ENCODE measurements at places on chromosomes 6 and 20. TPM values are rescaled to one million over a fixed set of nuclear protein-coding genes. Genes with fewer than 3 reads are reported as not detected.

DNA sequence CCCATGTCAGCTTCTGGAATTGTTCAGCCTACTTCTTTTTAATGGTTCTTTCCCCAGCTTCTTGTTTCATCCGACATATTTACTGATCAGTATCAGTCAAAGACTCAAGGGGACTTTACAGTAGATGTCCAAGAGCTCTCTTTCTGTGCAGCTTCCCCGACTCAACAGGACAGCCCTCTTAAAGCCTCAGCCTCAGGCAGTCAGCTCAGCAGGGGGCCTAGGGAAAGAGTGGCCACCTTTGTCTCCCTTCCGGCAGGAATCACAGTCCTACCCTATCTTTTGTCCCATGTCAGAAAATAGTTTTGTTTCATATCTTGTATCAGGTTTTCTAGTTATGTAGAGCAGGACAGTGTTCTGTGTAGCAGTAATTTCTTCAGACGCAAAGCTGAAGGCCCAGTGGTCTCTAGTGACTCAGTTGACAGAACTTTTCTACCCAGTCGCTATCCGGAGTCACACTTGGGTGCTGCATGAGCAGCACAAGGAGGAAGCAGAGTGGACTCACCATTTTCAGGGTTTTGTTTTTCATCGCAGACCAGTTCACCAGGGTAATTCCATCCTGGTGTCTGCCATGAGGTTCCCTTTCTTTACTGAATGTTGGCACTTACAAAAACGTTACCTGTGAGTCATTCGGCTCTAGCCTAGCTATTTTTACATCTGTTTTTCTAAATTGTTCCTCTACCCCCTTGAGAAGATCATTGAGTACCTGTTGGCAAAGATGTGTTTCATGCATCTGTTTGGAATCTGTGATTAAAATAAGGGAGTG is 47.7 kb downstream of the SPATA2 start:
- H3K4me3 ChIP-seq: no peak overlapping the region
- no peaks in the 10 kb centered on the region for H3K36me3 ChIP-seq
- no peak for DNase-seq
- H3K27me3 ChIP-seq: no peaks in the 10 kb centered on the region
- H3K4me1 ChIP-seq: no peaks in the 10 kb centered on the region

GRCh38 chr20:25047766-25048165 is 10.2 kb downstream of the ACSS1 start:
- no peaks in the 10 kb centered on the region for H3K36me3 ChIP-seq
- no peak overlapping the region for H3K4me3 ChIP-seq
- H3K27ac ChIP-seq: no peak overlapping the region
- DNase-seq: no peak

MYCT1 gene
- total RNA-seq: 25.8 TPM

ARHGAP40 gene
- total RNA-seq: 1.2 TPM

DNA sequence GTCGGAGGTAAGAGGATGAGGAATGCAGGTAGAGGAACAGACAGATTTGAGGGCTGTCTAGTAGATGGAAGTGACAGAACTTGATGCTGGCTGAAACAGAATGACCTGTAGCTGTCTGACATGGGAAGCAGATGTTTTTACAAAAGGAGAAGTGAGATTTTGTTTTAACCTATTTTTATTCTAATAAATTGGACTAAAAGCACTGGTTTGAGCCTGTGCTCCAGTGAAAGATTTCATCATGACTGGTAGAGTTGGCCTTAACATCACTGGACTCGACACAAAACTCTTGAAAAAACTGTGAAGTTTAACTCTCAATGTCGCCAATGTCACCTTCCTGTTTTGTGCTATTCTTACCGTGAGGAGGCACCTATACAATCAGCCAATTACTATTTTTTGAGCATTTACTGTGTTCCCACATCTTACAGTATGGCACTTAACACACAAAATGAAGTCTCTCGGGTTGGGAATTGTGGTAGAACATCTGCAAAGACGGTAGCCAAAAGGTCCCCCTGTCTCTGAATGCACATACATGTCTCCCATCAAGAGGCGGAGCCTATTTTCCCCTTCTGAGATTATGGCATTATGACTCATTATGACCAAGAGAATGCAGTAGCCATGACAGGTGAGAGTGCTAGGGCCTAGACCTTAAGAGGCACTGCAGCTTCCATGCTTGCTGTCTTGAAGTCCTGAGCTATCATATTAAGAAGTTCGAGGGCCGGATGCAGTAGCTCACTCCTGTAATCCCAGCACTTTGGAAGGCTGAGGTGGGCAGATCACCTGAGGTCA is 93.2 kb downstream of the FOXF2 start:
- DNase-seq: no peak
- no peak overlapping the region for H3K27ac ChIP-seq
- H3K36me3 ChIP-seq: no peaks in the 10 kb centered on the region
- no peaks in the 10 kb centered on the region for H3K4me1 ChIP-seq

DNA sequence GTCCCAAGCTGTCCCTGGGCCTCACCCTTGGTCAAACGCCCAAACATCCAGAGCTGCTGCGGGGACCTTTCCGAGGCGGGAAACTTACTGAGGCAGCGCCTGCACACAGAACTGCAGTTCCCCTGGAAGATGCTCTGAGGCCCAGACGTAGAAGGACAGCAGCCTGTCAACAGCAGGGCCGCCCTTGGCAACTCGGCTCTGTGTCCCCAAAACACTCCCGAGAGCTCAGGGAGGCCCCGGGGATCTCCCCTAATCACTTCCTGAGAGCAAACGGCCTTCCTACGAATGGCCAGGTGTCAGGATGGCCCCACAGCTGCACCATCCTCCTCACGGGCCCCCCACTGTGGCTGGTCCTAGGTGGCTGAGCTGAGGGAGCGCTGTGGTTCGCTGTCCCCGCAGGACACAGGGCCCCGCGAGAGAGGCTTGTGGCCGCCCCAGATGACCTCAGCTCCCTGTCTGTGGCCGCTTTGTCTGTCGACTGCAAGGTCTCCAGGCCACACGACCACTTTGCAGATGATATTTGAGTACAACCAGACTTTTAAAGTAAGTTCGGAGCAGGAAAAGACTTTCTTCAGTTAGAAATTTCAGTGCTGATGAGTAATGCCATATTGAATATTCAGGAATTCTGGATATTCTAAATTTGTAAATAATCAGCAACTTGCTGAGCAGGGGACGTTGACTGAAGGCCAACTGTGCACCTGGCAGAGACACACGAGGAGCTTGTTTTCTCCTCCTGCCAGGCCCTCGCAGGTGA is 46.0 kb downstream of the DLL1 start:
- H3K36me3 ChIP-seq: no peaks in the 10 kb centered on the region
- no peak for DNase-seq

GRCh38 chr6:162063666-162064065 is 663.9 kb downstream of the PRKN start:
- no peak for DNase-seq
- no peaks in the 10 kb centered on the region for H3K36me3 ChIP-seq
- no peaks in the 10 kb centered on the region for H3K27me3 ChIP-seq
- H3K4me3 ChIP-seq: no peak overlapping the region
- H3K27ac ChIP-seq: no peak overlapping the region

DNA sequence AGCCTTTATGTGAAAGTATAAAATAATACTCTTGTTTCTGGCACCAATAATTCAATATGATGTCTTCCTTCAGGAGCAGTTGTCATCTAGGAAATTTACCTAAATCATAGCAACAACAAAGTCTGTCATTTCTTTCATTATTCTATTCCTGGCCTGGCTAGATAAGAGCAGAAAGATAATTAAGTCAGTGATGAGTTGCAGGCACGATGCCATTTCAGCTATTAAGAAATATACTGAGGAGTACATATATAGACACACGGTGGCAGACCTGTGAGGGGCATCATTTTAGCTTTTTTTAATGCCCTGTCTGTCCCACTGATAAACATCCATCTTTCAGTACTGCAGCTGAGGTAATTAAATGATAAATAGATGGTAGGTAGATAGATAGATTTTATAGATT is 756.1 kb upstream of the EPHA7 start:
- H3K4me3 ChIP-seq: no peak overlapping the region
- H3K27me3 ChIP-seq: no peaks in the 10 kb centered on the region
- H3K36me3 ChIP-seq: no peaks in the 10 kb centered on the region
- no peak overlapping the region for H3K27ac ChIP-seq
- DNase-seq: no peak

SOX18 gene
- 16.7 TPM for total RNA-seq

DNA sequence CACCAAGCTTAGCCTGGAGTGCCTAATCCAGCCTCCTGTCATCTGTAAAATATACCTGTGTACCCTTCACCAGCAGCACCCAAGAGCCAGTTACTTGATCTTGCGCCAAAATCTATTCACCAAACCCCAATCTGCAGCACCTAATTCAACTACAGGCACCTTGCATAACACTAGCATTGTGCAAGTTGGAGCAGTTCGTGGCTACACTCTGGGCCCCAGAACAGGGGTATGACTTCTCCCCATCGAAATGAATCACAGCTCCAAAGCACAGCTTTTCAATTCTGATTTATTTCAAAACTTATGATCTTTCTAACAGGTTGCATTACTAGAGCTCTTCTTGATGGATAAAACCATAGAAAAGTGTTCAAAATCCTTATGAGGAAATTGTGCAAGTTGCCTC is 100.4 kb upstream of the TCF21 start:
- H3K4me1 ChIP-seq: no peaks in the 10 kb centered on the region
- no peak overlapping the region for H3K4me3 ChIP-seq

GRCh38 chr6:11656491-11656890 is 118.9 kb downstream of the TMEM170B start:
- H3K36me3 ChIP-seq: no peaks in the 10 kb centered on the region
- no peak overlapping the region for H3K4me3 ChIP-seq
- no peaks in the 10 kb centered on the region for H3K27me3 ChIP-seq
- no peak overlapping the region for H3K27ac ChIP-seq
- H3K4me1 ChIP-seq: no peaks in the 10 kb centered on the region

DNA sequence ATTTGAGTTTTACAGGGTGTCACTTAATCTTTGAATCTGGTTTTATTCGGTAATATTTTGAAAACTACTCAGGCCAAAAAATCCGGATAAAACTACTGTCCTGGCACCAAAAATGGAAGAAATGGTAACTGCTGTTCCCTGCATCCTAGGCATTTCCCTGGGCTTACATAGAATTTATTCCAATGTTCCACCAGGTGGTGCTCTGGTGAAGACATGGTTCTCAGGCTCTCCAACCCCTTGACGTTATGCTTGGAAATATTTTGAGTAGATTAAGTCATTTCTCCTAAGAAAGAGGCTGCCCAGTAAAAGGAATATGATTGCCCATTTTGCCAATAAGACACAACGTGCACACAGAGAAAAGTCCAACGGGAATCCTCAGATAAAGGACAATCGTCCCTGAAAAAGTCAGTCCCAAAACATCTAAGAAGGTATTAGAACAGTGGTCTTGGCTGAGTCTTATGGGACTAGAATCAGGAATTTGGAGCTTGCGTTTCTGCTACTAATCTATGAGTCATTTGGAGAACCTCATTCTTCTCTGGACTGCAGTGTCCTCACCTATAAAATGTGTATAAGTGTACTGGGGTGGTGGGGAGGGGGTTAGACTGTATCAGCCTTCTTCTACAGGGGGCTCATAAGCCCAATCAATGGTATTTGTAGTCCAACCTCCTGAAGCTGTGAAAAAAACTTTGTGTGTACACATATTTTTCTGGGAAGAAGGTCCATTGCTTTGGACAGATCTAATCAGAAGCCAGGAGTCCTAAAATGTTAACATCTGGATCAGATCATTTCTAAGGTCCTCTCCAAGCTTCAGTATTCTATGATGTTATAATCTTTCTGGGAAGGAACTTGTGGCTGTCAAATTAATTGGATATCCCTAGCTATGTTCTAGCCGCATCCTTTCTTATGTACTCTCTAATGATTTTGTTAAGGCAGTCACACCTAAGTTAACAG is 131.0 kb upstream of the BMP2 start:
- H3K4me3 ChIP-seq: no peak overlapping the region
- no peaks in the 10 kb centered on the region for H3K36me3 ChIP-seq
- DNase-seq: peak; percentile 17
- H3K4me1 ChIP-seq: no peaks in the 10 kb centered on the region
- H3K27ac ChIP-seq: no peak overlapping the region

- H3K27me3 ChIP-seq: no peaks in the 10 kb centered on the region
- no peak overlapping the region for H3K27ac ChIP-seq
- no peak for DNase-seq
- H3K4me1 ChIP-seq: no peaks in the 10 kb centered on the region
- H3K4me3 ChIP-seq: no peak overlapping the region
- H3K36me3 ChIP-seq: no peaks in the 10 kb centered on the region
Observed at GRCh38 chr6:120965814-120966213, 368.5 kb downstream of the TBC1D32 start.

KHDRBS2 gene
- total RNA-seq: not detected

DNA sequence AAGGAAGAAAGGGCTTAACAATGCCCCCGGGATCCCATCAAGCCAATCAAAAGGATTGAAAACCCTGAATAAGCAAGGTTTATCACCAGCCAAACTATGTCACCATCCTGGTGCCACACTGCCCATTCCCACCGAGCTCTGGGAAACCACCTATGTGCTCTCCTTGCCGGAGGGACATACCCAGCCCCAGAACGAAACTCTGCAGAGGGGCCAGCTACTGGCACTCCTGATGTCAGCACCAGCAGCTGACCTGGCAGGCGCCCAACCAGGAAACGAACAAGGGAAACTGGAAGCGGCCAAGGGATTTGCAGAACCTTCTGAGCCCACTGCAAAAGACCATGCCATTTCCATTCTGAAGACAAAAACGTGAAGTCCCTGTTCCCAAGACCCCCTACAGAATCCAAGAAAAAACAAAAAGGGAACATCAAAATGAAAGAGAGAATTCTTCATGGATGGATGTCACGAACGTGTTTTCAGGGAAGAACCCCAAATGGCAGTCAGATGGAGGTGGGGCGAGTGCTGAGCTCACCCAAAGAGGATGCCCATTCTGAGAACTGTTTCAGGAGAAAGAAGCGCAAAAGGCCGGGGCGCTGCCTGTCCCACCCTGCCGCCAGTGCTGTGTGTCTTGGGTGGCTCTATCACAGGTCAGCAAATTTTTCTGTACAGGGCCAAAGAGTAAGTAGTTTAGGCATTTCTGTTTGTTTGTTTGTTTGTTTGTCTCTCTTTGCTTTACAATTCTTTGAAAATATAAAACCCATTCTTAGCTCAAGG is 305.2 kb downstream of the ESR1 start:
- H3K27ac ChIP-seq: peak overlapping the region; percentile 23
- DNase-seq: no peak
- H3K4me1 ChIP-seq: peaks cover 6% of the 10 kb centered on the region
- H3K4me3 ChIP-seq: no peak overlapping the region
- H3K27me3 ChIP-seq: no peaks in the 10 kb centered on the region

GRCh38 chr6:38736951-38737350 is 21.8 kb downstream of the DNAH8 start:
- no peak for DNase-seq
- H3K36me3 ChIP-seq: no peaks in the 10 kb centered on the region
- H3K27ac ChIP-seq: no peak overlapping the region
- H3K4me1 ChIP-seq: no peaks in the 10 kb centered on the region
- no peak overlapping the region for H3K4me3 ChIP-seq
- no peaks in the 10 kb centered on the region for H3K27me3 ChIP-seq

CGA gene
- total RNA-seq: not detected

- H3K27ac ChIP-seq: peak overlapping the region; percentile 62
- no peaks in the 10 kb centered on the region for H3K4me1 ChIP-seq
Observed at GRCh38 chr6:139531148-139532115, 157.0 kb upstream of the CITED2 start.

AGPAT4 gene
- 18.1 TPM for total RNA-seq

Measured in uterus (tissue), 4 donors.